Amygdala (tissue), 56 donors: ENCODE measurements at places on chromosomes 6 and 20.

GRCh38 chr20:17681726-17682102 lies 328 bp downstream of the RRBP1 start:
- DNase-seq, result no peak

GRCh38 chr6:125953502-125953875 lies 3.1 kb upstream of the HINT3 start:
- DNase-seq, result no peak

- DNase-seq, result no peak
Observed at GRCh38 chr20:47330933-47331708, 25.4 kb downstream of the ZMYND8 start.

DNA sequence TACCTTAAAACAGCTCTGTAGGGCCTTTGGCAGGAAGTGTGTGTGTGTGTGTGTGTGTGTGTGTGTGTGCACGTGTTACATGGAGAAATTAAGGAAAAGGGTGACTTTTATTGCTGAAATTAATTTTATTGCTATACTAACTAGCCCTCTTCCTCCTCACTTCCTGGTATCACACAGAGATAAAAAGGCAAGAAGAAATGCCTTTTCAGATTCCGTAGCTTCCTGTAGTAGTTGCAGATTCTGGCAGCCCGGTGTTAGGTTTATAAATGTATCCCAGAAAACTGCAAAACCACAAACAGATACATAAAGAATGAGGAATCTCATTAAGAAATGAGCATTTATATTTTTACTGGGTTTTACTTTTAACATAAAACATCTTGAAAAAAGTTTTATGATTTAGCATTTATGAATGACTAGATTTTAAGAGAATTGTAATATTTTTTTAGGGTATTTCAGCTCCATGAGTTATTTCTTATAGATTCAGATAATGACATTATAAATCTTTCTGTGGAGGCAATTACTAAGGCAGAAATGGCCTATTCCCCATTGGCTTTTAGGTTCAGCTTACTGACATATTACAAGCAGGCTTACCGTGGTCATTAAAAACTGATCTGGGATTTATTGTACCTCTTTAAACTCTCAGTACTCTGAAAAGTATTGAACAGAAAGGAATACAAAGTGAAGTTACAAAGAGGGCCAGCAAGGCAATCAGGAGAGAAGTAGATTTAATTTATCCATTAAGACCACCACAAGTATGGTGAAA lies 249.1 kb upstream of the TSHZ2 start:
- no peak for DNase-seq
